ENCODE measurements at places on chromosomes 2 and 18.
A peak's percentile ranks its signal among the peaks of the same experiment; 100 is the strongest.

DNA sequence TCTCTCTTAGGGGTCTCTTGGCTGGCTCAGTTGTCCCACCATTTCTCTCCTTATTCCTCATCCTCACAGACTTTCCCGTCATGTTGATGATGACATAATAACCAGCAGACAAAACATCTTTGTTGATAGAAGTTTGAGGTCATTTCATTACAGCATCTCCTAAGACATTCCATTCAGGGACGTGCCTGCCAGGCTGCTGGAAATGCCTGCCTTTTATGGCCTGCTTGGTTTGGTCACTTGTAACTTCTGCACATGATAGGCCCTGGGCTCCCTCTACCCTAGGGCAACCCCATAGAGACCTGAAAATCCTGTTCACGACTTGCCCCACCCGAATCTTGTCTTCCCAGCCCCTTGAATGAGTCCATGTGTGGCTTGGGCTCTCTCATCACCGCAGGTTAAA is 81.7 kb downstream of the SDC1 start:
- DNase-seq: peak; percentile 46

GRCh38 chr2:232013701-232014353 is 52.3 kb downstream of the DIS3L2 start:
- peak; percentile 85 for DNase-seq

GRCh38 chr2:74413001-74413698 is 8.3 kb downstream of the C2orf81 start:
- no peak for DNase-seq

GRCh38 chr2:10831400-10831985 is 18.9 kb upstream of the PDIA6 start:
- no peak for DNase-seq

GRCh38 chr18:501406-501714 is 859 bp upstream of the COLEC12 start:
- no peak for DNase-seq

Data from mesenchymal stem cell (in vitro differentiated cells and primary cell).